Astrocyte of the hippocampus (primary cell): ENCODE measurements at places on chromosomes 6 and 20.

DNA sequence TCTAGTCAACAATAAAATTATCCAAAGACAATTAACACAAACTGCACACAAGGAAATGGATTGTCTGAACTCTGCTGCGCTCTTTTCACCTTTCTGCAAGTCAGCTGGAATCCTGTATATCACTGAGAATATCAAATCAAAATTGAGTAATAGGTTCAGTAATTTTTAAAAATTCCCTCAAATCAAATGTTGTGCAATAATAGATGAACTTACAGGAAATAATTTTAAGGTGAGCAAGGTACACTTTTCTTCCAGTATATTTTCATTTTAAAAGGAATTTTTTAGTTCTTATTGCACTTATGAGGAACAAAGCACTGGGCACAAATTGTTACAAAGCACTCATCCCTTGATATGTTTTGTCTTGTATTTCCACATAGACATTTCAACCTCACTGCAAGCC lies 1.2 kb downstream of the SAYSD1 start:
- no peak for DNase-seq

GRCh38 chr20:13554076-13554475 lies 84.7 kb downstream of the TASP1 start:
- peak; percentile 75 for DNase-seq

- no peak for DNase-seq
These were observed 18.0 kb upstream of the SLCO4A1 start for GRCh38 chr20:62624325-62624690.

GRCh38 chr6:44036699-44037101 lies 90.6 kb downstream of the MRPL14 start:
- DNase-seq = no peak
